Nephron progenitor cell (in vitro differentiated cells): ENCODE measurements at places on chromosomes 1 and 21.
A peak's percentile ranks its signal among the peaks of the same experiment; 100 is the strongest.

GRCh38 chr1:160777486-160778089, 18.4 kb upstream of the LY9 start:
- H3K36me3 ChIP-seq = no peaks in the 10 kb centered on the region
- H3K4me1 ChIP-seq = peaks cover 15% of the 10 kb centered on the region
- no peak overlapping the region for H3K27ac ChIP-seq
- peak; percentile 32 for DNase-seq

DNA sequence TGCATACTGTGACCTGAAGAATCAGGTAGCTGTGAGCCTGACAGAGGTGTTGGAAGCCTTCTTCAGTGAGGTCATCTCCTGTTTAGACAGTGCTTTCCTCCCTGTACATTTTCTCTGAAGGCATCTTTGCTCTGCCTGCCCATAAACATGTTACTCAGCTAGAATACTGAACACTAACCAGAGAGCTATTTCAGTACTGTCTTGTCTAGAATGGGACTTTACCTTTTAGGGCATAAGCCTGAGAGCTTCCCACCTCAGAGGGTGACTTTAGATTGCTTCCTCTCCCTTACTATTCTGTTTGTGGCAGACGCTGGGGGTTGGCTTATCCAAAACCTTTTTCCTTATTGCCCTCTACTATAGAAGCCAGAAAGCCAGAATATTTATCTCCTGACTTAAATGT, 23.3 kb upstream of the ZNF326 start:
- H3K27ac ChIP-seq = no peak overlapping the region
- no peaks in the 10 kb centered on the region for H3K36me3 ChIP-seq
- H3K27me3 ChIP-seq = peaks cover 6% of the 10 kb centered on the region
- H3K4me3 ChIP-seq = no peak overlapping the region

DNA sequence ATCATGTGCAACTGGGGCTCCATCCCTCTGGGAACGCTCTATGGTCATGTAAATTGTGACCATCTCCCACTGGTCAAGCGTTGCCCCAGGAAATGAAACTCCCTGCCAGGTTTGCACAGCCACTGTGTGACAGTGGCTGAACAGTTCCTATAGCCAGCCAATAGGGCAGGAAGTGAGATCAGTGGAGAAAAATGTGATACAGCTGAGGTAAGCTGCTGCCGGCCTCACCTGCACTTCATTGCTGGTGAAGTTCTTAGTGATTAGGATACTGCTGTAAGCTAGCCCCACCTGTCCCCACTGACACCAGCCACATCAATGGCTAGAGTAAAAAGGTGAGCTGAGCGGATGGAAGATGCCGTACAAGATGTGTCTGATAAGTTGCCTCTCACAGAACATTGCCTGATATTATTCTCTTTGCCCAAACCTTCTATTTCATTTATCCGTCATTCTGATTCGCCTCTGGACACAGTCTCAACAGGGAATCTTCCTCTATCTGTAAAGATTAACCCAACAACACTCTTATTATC, 38.4 kb upstream of the CDC42BPA start:
- H3K36me3 ChIP-seq = no peaks in the 10 kb centered on the region
- H3K27me3 ChIP-seq = peaks cover 16% of the 10 kb centered on the region
- no peak overlapping the region for H3K4me3 ChIP-seq
- no peak overlapping the region for H3K27ac ChIP-seq
- no peak for DNase-seq

DNA sequence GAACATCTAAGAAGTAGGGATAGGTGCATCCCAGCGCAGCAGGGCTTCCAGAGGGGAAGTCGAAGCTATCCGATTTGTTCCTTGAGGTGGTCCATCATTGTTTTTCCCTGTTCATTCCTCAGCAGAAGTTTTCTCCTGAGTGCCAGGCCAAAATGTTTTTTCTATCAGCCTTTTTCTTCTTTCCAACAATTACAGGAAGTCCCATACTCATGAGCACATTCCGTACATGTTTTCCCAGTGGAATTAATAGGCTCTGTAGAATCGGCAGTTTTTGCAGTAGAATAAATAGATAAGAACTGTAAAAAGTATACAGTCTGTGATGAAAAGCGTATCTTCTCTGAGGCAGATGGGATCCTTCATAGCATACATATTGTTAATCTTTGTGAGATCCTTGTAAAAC, 24.8 kb downstream of the CD101 start:
- H3K4me3 ChIP-seq = no peak overlapping the region
- H3K27ac ChIP-seq = no peak overlapping the region
- DNase-seq = no peak
- H3K36me3 ChIP-seq = peaks cover 4% of the 10 kb centered on the region

DNA sequence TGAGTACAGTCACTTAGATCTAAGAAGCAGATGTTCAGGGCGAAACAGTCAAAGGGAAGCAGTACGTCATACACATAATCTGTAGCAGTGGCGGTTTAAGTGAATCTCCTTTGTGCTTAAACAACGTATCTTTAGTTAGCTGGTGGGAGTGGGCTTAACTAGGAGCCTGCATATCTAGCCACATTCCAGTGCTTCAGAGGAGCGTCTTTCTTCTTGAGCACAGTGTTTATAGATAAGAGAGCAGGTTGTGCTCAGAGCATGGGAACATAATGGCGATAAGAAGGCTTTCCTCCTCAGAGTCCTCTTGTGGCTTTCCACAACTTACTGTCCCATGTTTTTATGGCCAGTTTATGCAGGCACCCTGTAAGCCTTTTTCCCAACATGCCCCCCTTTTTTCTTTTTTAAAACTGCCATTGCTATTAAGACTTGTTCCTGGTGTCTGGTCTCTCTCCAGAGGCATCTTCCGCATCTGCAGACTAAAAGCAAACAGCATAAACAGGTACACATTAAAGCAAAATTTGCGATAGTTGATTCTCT, 3.2 kb downstream of the DAP3 start:
- no peak for DNase-seq
- H3K27me3 ChIP-seq = no peaks in the 10 kb centered on the region
- no peak overlapping the region for H3K27ac ChIP-seq
- peak overlapping the region; percentile 73 for H3K4me3 ChIP-seq

- peaks cover 14% of the 10 kb centered on the region for H3K27me3 ChIP-seq
- no peak for DNase-seq
- no peaks in the 10 kb centered on the region for H3K4me1 ChIP-seq
- no peak overlapping the region for H3K27ac ChIP-seq
- H3K36me3 ChIP-seq = no peaks in the 10 kb centered on the region
These were observed 64.1 kb upstream of the ETV3 start for GRCh38 chr1:157202331-157202730.

GRCh38 chr1:6785728-6786505, 663 bp downstream of the CAMTA1 start:
- peaks cover 54% of the 10 kb centered on the region for H3K4me1 ChIP-seq
- DNase-seq = peak; percentile 67
- peaks cover 25% of the 10 kb centered on the region for H3K36me3 ChIP-seq
- H3K27me3 ChIP-seq = no peaks in the 10 kb centered on the region

DNA sequence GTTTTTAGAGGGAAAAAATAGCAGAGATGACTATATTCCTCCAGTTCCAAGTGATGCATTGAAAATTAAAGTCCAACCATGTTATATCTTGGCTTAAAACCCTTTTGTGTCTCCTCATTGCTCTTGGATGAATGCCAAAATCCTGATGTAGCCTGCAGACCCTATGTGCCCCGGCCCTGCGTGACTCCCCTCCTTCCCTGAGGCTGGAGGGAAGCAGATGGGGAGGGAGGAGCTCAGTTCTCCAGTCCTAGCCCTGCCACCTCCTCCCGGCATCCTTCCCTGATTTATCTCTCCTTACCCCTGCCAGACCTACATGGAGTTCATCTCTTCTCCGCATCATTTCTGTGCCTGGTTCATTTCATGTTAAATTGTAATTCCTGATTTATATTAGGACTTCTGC, 397.4 kb downstream of the PTPRU start:
- peaks cover 12% of the 10 kb centered on the region for H3K27me3 ChIP-seq
- no peaks in the 10 kb centered on the region for H3K36me3 ChIP-seq
- DNase-seq = no peak

DNA sequence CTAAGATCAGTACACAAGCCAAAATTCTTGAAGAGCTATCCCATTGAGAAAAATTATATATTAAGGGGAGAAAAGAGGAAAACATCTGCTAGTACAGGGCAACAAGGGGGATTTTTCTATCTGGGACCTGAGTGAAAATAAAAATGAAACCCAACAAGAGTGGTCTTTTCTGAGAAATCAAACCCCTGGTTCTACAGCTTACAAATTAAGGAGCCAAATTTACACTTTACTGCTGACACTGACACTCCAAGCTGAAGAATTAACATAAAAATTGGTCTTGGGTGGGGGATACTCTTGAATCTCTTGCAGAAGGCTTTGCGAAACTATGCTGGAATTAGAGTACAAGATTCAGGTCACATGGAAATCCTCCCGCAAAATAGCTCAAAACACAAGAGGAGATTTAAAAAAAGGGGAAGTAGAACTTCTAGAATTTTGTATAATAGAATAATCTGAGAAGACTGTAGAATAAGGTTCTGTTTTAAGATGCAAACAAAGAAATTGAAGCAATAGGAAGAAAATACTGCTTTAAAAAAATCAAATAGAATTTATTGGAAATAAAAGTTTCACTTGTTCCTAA, 32.1 kb upstream of the HSPA13 start:
- DNase-seq = no peak
- H3K27ac ChIP-seq = no peak overlapping the region
- peaks cover 4% of the 10 kb centered on the region for H3K27me3 ChIP-seq
- no peaks in the 10 kb centered on the region for H3K36me3 ChIP-seq
- H3K4me3 ChIP-seq = no peak overlapping the region

DNA sequence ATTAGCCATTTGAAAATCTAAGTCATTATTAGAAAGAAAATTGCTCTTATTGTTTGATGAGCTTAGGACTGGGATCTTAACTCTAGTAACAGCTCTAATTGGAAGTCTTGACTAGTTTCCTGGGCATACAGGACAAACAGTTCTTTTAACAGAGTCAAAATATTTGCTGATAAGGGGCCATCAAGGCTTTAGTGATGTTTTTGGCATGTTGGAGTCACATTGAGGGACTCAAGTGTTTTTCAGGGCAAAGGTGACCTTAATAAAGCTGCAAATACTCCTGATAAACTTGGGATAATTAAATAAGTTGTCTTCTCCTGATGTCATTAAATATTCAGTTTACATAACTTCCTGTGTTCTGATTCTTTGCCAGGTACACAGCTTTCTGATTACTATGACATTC, 6.5 kb upstream of the KRTAP19-7 start:
- H3K27ac ChIP-seq = no peak overlapping the region
- no peaks in the 10 kb centered on the region for H3K27me3 ChIP-seq
- no peaks in the 10 kb centered on the region for H3K36me3 ChIP-seq
- H3K4me1 ChIP-seq = no peaks in the 10 kb centered on the region
- no peak for DNase-seq
- no peak overlapping the region for H3K4me3 ChIP-seq

GRCh38 chr1:89757532-89757931, 63.3 kb upstream of the LRRC8D start:
- peak overlapping the region; percentile 28 for H3K4me3 ChIP-seq
- peaks cover 56% of the 10 kb centered on the region for H3K4me1 ChIP-seq
- H3K27me3 ChIP-seq = peaks cover 16% of the 10 kb centered on the region
- H3K27ac ChIP-seq = peak overlapping the region; percentile 56
- H3K36me3 ChIP-seq = no peaks in the 10 kb centered on the region

DNA sequence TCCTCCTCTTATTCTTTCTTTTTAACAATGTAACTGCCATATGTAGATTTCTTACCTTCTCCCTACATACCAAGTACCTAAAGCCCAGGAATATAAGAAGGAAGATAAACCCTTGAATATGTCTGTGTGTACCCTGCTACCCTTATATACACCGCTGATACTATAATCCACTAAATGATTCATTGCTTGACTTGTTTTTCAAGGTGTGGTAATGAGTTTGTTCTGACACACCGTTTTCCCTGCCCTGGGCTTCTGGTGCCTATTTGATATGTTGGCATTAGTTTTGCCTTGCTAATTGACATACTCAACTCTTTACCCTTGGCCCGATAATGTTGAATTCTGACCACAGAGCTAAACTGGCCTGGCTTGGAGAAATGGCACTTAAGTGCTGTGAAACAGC, 64.3 kb downstream of the IL23R start:
- DNase-seq = no peak
- no peak overlapping the region for H3K27ac ChIP-seq
- no peaks in the 10 kb centered on the region for H3K4me1 ChIP-seq
- no peak overlapping the region for H3K4me3 ChIP-seq
- H3K36me3 ChIP-seq = no peaks in the 10 kb centered on the region

DNA sequence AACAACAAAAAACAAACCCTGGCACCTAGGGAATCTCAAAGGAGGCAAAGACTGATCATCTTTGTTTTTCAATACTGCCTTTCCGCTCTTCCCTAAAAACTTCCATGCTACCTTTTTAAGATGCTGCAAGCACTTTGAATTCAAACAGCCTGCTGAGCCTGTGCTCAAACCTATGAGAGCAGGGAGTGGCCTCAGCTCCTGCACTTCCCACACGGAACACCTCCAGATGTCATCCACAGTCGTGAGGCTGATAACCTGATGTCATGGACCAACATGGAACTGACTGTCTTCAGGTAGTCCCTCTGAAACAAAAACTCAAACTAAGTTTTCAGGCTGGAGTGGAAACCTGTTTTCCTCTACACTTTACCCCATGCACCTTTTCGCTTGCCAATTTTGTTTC, 46.8 kb downstream of the DESI2 start:
- H3K27ac ChIP-seq = no peak overlapping the region
- no peaks in the 10 kb centered on the region for H3K4me1 ChIP-seq
- no peak overlapping the region for H3K4me3 ChIP-seq
- peaks cover 85% of the 10 kb centered on the region for H3K36me3 ChIP-seq
- DNase-seq = no peak
- H3K27me3 ChIP-seq = no peaks in the 10 kb centered on the region

DNA sequence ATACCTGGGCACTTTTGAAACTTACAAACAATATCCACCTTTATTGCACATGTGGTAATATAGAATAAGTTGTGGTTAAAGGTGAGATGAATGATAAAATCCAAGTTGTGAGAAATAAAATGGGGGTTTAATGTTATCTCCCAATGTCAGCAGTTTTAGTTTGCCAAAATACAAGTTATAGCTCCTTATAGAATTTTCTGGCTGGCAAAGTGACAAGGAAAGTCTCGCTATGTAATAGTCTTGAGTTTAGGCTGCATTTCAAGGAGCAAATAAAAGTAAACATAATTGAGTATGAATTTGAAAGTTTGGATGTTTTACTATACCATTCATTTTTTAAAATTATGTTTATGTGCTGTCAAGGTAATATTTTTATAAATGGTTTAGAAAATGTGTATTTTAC, 15.0 kb upstream of the NEXN start:
- no peaks in the 10 kb centered on the region for H3K27me3 ChIP-seq
- H3K4me3 ChIP-seq = no peak overlapping the region
- H3K27ac ChIP-seq = no peak overlapping the region
- peaks cover 22% of the 10 kb centered on the region for H3K36me3 ChIP-seq
- H3K4me1 ChIP-seq = no peaks in the 10 kb centered on the region

DNA sequence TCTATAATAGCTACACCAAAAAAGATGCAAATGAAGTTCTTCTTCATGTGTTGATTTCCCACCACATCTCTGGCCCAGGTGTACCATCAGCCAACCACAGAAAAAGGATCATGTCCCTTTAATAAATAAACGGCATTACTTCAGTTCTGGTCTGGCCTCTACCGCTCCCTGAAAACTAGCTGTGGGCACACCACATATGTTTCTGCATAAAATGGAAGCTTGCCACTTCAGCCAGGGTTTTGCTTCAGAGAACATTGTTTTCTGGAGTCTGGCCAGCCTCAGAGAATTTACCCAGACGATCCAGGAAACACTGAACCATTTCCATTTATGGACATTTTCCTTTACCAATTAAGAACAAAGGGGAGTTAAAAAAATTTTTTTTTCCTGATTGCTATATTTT, 5.8 kb upstream of the LAMC2 start:
- no peaks in the 10 kb centered on the region for H3K36me3 ChIP-seq
- H3K27me3 ChIP-seq = peaks cover 4% of the 10 kb centered on the region
- no peak overlapping the region for H3K27ac ChIP-seq
- peaks cover 11% of the 10 kb centered on the region for H3K4me1 ChIP-seq

GRCh38 chr1:226108935-226109828, 46.7 kb downstream of the H3-3A start:
- H3K4me1 ChIP-seq = peaks cover 50% of the 10 kb centered on the region
- peaks cover 19% of the 10 kb centered on the region for H3K27me3 ChIP-seq
- DNase-seq = no peak
